Activated naive CD4-positive, alpha-beta T cell (primary cell): ENCODE measurements at places on chromosomes 2 and 18.

DNA sequence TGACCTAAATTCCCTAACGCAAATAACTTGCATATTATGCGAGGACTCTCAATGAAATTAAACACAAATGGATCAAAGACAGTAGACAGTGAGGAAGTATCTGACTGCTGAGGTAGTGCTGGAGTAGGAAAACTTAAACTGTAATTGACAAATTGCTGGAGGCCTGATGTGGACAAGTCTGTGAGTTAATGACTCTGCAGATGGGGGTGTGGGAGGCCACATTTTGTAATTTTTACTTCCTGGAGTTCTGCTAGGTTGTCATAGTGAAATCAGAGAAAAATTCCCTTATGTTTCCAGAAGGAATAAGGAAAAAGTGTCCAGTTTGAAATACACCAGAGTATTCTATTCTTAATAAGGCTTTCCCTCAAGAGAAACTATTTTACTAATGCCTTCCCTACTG, 333.0 kb upstream of the CNTNAP5 start:
- DNase-seq, result no peak

DNA sequence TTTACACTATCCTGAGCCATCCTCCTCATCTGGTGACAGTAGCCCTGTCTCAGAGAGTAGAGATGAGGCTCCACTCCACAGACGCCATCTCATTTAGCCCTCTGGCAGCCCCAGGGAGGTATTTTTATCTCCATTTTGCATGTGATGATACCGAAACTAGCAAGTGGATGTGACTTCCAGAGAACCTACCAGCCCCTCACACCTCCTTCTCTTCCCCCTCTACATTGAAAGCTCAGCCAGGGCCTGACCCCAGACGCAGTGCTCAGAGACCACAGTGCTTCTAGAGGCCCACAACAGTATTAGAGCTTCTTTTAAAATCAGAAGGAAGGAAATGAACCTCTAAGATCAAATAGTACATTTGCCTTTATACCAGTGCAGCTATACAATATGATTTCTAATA, 8.3 kb downstream of the GYPC start:
- no peak for DNase-seq

DNA sequence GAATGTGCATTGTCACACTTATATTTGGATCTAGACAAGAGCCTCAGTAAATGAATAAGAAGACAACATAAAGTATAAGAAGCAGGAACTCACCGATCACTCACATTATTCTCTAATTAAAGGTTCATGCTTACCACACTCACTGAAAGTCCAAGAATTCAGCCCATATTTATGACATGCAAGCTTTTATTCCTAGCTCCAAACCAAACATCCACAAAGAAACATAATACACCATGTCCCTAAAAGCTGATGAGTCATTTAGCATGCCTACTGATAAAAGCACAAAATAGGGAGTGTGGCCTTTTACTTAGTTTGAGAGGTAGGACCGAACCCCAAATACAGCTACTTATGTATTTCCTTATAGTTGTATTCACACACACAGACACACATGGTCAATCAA, 1094.6 kb upstream of the CDH2 start:
- DNase-seq, result no peak

DNA sequence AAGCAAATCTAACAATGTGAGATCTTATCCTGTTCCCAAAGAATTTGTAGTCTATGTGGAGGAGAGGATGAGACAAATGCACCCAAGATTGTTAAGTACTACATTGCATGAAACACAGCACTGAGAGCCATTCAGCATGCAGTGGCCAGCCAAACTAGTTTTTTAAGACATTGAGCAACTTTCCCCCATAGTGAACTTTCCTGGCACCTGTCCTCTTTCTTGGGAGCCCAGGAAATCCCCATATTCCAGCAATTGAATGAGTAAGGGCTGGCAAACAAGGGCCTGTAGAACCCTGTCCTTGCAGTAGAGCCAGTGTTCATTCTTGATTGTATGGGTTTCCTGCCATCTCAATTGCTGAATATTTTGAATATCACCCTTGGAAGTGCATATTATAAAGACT, 58.8 kb upstream of the FIGN start:
- DNase-seq, result no peak

- DNase-seq, result no peak
Measured at GRCh38 chr2:86439879-86440630, 1.1 kb upstream of the KDM3A start.

GRCh38 chr2:67997903-67998302, 64.9 kb downstream of the C1D start:
- no peak for DNase-seq

DNA sequence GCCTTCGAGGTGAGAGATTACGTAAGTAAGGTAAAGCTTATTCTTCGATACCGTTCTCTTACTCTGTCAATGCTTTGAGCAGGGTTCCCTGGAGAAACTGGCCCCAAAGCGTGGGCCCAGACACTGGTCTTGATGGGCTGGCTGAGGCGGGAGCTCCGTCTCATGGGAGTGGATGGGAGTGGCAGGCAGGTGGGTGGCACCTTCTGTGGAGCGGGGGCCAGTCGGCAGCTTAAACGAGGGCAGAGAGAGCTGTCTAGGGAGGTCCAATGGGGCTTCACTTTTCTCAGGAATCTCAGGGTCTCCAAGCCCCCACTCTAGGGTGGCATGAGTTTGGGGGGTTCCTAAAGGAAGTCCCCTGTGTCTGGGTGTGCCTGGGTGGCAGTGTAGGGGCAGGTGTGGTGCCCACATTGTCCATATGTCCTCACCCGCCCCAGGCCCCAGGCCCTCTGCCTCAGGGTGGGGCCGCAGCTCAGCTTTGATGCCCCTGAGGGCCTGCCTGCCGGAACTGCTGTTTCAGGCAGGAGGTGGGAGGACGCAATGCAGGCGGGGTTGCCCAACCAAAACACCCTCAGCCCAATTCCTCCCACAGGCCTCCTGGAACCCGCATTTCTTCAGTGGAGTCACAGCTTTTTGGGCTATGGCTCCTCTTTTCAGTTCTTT, 32.5 kb upstream of the FOSL2 start:
- DNase-seq, result no peak

DNA sequence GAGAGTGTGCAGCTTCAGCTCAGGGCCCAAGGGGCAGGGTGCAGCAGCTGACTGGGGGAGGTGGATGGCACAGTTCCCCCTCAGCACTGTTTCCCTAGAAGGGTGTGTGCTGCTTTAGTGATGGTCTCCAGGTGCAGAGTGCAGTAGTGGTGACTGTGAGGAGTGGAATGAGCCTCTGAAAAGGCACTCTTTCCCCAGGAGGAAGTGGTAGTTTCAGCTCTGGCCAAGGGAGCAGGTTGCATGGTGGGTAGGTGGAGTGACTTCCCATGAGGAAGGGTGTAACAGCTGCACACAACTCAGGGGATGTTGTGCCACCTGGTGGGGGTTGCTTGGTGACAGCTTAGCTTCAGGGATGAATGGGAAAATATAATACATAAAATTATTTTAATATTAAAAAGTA, 251.5 kb upstream of the NXPH2 start:
- DNase-seq, result no peak

GRCh38 chr2:201821080-201821479, 14.7 kb downstream of the CDK15 start:
- DNase-seq, result no peak

DNA sequence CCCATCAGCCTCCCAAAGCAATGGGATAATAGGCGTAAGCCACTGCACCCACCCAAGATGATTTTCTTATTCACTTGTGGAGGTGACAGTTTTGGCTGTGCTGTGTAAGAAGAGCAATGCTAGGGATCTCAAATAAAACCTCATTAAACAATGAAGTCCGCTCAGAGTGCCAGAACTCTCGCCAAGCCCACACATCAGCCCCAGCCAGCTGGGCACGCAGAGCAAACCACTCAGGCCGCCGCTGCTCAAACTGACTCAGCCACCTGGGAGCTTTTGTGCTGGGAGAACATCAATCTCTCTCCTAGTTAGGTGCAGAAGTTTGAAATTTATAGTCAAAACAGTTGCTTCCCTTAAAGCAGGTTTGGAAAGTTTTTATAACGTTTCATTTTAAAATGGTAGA, 47.6 kb downstream of the RNF152 start:
- no peak for DNase-seq

DNA sequence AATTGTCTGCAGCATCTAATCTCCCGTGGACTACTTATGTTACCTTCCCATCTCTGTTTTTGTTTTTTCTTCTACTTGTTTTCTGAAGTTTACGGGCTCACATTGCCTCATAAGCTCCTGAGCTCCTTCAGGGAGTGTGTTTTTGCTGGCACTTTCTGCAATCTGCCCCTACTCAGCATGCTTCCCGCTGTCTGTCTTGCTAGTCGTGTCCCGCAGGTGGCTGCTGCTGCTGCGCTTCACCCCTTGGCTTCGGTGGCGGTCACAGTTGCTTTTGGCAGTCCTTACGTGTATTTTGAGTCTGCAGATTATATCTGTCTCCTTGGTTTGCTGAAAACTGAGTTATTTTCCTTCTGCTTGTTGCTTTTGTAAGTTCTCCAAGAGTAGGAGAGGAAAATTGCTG, 37.3 kb downstream of the FER1L5 start:
- DNase-seq, result no peak
